ENCODE measurements at places on chromosomes 7 and 10.

- no peak for DNase-seq
Measured at GRCh38 chr10:52818019-52818418, 45.4 kb upstream of the MBL2 start.

- DNase-seq, result no peak
Measured at GRCh38 chr7:148964483-148965267, 63.6 kb downstream of the PDIA4 start.

GRCh38 chr10:112209684-112210131 is 26.1 kb upstream of the GPAM start:
- no peak for DNase-seq

- peak; percentile 25 for DNase-seq
Measured at GRCh38 chr7:144391823-144392255, 11.7 kb downstream of the NOBOX start.

- no peak for DNase-seq
Measured at GRCh38 chr10:15601819-15602218, 117.9 kb downstream of the ITGA8 start.

DNA sequence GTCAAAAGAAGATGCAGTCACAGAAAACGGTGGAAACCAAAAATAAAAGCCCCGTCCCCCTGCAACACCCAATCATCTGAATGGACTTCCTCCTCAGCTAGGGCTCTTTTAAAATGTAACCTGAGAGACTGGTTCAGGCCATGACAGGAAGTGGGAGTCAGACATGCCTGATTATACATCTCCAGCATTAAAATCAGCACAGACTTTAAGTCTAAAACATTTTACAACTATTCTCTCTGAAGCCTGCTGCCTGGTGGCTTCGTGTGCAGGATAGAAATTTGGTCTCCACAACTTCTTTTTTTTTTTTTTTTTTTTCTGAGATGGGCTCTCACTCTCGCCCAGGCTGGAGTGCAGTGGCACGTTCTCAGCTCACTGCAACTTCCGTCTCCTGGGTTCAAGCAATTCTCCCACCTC is 30.3 kb downstream of the HACD1 start:
- DNase-seq, result no peak

- no peak for DNase-seq
Measured at GRCh38 chr10:14612873-14613587, 161.7 kb downstream of the FAM107B start.

GRCh38 chr10:89100680-89101079 is 106.4 kb downstream of the CH25H start:
- no peak for DNase-seq

Measured in T-helper 2 cell (primary cell).